ENCODE measurements at places on chromosomes 1 and 21.

- peak; percentile 23 for DNase-seq
Measured at GRCh38 chr1:159790237-159790917, 9.6 kb downstream of the DUSP23 start.

- no peak for DNase-seq
Measured at GRCh38 chr1:3389093-3389833, 65.2 kb upstream of the ARHGEF16 start.

- DNase-seq, result peak; percentile 36
Measured at GRCh38 chr1:183139281-183139942, 46.7 kb upstream of the LAMC2 start.

DNA sequence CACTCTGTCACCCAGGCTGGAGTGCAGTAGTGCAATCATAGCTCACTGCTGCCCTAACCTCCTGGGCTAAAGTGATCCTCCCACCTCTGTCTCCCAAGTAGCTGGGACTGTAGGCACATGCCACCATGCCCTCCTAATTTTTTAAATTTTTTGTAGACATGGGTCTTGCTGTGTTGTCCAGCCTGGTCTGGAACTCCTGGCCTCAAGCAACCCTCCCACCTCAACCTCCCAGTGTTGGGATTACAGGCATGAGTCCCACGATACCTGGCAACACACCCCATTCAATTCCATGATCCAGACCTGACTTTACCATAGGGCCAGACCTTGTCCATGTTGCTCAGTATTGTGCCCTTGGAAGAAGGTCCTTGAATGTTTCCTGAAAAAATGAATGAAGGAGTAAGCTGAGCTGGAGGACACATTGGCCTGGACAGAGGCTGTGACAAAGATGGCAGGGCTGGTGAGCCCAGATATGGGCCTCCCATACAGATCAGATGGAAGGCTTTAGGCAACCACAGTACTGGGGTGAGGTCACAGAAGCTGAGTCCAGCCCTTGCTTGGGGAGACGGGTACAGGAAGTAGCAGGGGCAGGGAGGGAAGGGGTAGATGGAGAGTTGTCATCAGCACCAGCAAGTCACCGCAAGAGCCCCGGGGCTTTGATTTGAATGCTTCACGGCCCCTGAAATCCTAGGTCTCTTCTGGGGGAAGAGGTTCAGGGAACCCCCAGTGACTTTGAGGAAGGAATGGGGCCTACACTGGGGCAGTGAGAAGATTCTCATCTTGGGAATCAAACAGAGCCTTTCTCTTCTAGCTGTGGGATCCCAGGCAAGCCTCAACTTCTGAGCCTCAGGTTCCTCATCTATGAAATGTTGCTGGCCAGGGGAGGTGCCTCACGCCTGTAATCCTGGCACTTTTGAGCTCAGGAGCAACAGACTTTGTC lies 40.1 kb upstream of the DMBX1 start:
- no peak for DNase-seq

- peak; percentile 27 for DNase-seq
Measured at GRCh38 chr1:40592107-40592803, 60.8 kb downstream of the ZNF684 start.

DNA sequence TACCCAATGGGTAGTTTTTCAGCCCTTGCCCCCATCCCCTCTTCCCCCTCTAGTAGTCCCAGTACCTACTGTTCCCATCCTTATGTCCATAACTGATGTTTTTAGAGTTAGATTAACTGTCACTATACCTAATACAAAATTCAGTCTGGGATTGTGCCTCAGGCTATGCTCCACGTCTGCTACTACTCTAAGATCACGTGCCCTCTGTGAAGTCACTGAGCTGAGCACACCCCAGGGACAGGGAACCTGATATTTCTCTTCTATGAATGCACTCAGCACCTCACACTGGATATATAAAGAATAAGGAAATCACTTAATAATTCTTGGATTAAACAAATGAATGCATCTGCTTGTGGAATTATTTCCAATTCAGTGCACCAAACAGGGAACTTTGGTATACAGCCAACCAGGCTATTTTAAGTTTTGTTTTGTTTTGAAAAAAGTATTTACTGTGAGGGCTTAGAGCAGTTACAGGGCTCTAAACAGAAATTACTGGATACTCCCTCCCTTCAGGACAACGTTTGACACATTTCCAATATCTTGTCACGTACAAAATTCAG lies 307.9 kb downstream of the SMYD3 start:
- DNase-seq, result no peak

DNA sequence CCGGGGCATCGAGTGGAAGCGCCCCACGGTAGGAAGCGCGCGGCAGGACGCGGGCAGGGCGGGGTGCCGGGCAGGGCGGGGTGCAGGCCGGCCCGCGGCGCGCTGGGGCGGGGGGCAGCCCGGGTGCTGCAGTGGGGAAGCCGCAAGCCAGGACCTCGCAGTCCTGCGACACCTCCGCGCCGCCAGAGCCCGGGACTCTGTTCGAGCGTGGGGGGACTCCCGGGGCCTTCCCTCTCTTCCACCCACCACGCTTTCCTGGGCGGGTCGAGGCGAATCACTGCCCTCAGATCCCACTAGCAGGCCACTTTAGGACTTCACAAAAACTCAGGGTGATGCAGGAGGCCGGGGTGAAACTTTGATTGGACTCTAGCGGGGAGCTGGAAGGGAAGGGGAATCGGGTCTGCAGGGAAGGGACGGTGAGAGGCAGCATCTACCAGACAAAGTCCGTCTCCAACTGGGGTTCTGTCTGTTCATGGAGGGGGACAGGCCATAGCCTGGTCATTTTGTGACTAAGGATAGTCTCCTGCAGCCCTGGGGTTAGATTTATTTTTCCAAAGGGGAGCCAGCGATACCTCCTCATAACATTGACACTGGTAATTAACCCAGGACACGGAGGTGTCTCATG lies 623 bp downstream of the CAPN2 start:
- DNase-seq, result no peak

Data from astrocyte of the spinal cord (primary cell).